T-helper 2 cell (primary cell): ENCODE measurements at places on chromosomes 5 and 9.

DNA sequence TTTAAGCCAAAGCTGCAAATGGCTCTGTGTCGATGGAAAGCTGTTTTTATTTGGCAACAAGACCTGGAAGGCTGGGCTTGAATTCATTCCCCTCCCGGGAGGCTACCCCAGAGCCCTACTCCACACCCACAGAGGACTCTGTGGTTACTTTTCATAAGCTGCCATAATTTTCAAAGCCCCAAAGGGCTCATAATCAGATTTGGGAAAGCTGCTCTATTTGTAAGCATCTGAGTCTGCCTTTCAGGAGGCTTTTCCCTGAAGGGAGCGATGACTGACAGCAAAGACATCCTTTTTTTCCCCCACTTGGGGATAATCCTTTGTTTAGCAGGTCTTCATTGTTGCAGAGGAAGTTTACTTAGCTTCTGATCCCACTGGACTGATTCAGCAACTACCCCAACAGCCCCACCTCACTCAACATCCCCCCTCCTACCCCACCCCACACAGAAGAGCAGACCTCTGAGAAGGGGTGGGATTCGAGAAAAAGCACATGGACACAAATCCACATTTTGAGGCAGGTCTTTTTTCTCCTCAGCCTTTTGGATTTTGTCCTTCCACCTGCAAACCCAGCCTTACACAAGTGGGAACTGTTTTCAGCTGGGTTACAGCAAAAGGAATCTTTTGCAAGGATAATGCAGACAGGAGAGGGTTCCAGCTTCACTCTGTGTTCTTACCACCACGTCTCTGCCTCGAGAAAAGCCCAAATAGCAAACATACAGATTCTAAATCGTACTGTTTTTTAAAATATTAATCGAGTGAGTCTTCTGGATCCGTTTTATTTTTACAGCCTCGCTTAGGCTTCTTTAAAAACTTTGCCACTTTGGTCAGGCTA is 244.4 kb upstream of the TUT7 start:
- DNase-seq, result no peak

- no peak for DNase-seq
Measured at GRCh38 chr5:128007939-128008338, 75.6 kb upstream of the SLC12A2 start.

DNA sequence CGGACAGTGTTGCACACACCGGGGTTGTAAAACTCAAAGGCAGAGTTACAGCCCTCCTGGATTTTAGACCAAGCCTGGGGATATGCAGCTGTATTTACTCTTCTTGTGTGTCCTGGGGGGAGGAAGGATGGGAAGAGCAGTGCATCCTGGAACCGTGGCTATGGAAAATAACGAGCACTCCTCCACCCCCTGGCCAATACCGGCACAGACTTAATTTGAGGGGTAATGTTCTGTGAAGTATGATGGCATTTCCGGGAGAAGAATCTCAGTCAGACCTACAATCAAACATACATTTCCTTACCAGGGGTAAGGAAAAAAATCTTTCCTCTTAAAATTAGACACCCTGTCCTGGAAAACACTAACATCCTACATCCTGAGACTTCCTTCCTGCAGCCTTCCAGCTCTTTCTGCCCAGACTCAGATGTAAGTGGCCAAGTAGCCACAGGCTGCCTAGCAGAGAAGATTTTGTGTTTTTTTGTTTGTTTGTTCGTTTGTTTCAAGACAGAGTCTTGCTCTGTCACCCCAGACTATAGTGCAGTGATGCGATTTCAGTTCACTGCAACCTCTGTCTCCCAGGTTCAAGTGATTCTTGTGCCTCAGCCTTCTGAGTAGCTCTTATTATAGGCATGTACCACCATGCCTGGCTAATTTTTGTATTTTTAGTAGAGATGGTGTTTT is 11.0 kb upstream of the ERMP1 start:
- DNase-seq, result no peak

DNA sequence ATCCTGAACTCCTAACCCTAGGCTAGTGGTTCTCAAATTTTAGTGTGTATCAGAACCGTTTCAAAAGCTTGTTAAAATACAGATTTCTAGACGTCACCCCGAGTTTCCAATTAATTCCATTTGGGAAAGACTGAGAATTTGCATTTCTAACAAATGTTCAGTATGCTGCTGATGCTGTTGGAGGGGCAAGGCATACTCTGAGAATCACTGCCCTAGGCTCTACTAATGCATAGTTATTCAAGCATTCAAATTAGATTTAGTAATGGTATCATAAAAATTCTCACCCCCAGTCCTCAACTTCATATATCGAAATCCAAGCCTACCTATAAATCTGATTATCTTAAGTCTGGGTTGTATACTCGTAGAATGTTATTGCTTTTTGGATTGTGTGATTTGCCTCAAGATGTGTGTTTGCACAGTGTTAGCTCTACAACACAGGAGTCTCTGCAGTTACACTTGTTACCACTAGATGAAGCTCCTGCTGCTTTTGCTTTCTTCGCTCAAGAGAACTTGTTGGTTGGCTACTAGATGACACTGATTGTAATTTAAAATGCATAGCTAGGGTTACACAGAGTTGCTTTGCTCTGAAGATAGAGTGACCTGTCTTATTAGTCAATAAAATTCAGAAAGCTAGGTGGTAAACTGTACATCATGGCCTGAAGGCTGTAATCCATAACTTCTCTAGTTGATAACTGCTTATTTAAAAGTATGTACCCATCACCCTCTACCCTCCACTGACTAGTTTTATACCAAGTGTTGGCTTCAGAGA is 7.5 kb upstream of the ERAP2 start:
- DNase-seq, result peak; percentile 31

DNA sequence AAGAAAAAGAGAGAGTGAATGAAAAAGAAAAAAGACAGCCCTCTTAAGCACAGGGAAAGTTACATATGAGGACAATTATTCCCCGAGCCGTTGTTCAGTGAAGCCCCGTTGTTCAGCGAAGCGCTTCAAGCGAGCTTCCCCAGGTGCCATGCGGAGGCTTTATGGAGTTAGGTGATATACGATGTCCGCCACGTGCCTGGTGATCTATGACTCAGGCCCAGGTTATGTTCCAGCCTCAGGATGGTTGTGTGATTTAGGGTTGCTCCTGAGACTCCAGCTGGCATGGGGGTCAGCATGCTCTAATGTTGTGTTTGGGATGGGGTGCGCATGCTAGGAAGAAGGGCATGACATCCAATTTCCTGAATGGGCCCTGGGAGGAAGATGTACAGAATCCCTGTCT is 365.6 kb downstream of the CDK5RAP2 start:
- DNase-seq, result no peak

GRCh38 chr9:111613436-111614040 is 14.1 kb upstream of the PTGR1 start:
- DNase-seq, result no peak

- no peak for DNase-seq
Measured at GRCh38 chr5:141663506-141663905, 12.3 kb upstream of the FCHSD1 start.

DNA sequence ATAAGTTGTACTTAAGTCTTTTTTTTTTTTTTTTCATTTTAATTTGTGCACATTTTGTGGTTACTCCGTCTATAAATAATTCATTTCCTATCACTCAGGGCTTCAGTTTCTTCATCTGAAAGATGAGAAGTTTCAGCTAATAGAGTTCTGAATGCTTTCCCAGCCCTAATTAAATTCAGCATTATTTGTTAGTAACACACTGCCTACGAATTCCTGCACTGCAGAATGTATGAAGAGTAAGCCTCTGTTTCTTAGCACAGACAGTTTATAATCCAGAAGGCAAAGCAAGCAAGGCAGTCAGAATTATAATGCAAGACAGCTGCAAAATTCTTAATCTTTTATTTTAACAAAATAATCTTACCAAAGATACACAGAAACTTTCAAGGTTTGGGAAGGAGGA is 138.0 kb upstream of the GHR start:
- no peak for DNase-seq

- DNase-seq, result no peak
Measured at GRCh38 chr9:35844628-35845270, 15.7 kb downstream of the TMEM8B start.

DNA sequence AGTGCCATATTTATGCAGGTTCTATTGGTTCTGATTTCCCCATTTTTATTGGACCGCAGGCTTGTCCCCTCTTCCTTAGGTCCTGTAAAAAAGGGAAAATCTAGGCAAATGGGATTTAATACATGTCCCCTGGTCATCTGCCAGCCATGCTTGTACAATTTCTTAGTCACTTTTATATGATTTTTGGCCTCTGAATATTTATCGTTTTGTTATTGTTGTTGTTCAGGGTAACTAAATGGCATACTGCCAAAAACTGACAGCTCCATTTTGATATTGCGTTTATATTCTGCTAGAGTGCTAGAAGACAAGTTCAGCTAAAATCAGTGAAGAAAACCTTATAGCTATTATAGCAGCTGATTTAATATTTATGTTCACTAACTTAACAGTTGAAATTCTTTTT is 770.2 kb upstream of the FAM174A start:
- DNase-seq, result no peak

GRCh38 chr9:133932181-133932580 is 59.9 kb downstream of the VAV2 start:
- no peak for DNase-seq

DNA sequence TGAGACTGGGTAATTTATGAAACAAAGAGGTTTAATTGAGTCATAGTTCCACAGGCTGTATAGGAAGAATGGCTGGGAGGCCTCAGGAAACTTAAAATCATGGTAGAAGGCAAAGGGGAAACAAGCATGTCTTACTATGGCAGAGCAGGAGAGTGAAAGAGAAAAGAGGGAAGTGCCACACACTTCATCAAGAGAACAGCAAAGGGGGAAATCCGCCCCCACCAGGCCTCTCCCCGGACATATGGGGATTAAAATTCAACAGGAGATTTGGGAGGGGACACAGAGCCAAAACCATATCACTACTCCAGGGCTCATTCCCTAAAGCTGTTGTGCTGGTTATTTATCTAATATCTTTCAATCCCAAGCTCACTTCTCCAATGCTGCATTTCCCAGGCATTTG is 50.2 kb upstream of the NR3C1 start:
- DNase-seq, result no peak

GRCh38 chr9:105993116-105993854 is 298.9 kb downstream of the TMEM38B start:
- DNase-seq, result no peak

GRCh38 chr5:112306956-112307355 is 112.1 kb downstream of the EPB41L4A start:
- no peak for DNase-seq

DNA sequence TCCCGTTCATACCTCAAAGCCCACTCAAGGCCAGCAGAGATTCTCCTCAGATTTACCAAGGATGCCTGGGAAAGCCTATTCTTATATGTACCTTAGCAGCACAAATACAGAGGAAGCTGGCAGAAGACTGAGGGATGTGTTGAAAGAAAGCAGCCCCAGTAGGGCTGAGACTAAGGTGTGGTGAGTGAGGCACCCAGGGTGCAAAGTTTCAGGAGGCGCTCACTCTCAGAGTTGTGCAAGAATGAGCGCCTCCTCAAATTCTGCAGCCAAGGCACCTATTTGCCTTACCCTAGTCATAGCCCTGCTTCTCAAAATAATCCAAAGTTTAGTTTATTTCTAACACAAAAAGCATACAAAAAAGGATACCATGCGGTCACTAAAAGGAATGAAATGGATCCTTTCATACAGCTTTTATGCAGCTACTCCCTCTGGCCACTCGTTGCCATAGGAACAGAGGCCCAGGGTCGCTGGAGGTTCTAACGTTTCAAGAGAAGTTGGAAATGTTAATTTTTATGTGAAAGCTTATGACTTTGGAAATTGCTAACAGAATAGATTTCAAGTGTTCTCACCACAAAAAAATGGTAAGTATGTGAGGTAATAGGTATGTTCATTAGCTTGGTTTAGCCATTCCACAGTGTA is 79.7 kb upstream of the SMIM23 start:
- DNase-seq, result no peak

DNA sequence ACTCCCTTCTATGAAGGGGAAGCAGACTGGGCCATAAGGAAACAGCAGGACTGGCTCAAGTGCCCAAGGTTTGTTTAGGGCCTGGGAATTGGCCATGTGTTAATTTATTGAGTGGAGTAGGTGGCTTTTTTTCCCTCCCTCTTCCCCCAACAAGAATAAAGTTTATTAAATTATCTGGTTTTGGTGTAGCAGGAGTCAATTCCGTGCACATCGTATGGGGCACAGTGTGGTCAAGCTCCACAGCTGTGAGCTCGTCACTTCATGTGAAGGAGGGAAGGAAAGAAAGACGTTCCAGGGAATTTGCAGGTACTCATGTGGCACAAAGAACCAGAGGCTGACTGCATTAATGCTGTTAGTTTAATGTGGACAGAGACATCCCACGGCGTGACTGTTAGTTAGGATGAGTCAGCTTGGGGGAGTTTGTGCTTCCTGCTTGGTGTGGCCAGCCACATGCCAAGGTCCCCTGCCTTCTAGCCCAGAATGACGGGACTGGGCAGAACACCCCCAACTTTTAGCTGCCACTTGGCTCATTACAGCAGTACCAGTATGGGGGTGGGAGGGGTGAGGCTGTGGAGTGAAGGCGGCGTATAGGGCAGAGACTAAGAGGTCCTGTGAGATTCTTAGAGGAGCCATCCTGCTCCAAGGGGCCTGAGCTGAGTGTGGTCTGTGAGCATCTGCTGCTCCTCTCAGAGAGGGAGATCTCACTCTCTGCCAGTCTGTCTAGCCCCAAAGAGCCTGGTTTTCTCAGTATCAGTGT is 33.2 kb downstream of the CSF1R start:
- DNase-seq, result no peak

DNA sequence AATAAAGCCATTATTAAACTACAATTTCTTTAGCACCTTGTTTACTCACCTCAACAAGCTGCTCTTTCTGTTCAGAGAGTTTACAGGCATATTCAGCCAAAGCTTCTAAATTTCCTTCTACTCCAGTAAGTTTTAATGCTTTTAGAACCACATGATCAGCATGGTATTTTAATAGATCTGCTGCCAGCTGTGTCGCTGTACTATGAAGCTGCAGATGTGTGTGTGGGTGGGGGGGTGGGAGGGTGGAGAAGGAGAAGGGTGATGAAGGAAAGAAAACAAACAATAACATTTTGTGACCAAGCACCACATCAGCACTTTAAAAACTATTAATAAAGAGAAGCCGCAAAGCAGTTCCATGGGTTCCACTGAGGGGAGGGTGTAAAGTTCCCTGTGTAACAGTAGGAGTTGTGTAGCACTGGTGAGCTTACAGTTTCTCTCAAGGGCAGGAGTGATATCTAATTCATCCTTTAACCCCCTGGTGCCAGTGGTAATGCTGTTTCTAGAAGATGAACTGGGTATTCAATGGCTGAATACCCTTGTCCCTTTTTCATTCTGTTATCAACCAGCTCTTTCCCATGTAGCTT is 38.5 kb downstream of the ABITRAM start:
- no peak for DNase-seq

- no peak for DNase-seq
Measured at GRCh38 chr5:139677736-139678613, 29.8 kb downstream of the CXXC5 start.

DNA sequence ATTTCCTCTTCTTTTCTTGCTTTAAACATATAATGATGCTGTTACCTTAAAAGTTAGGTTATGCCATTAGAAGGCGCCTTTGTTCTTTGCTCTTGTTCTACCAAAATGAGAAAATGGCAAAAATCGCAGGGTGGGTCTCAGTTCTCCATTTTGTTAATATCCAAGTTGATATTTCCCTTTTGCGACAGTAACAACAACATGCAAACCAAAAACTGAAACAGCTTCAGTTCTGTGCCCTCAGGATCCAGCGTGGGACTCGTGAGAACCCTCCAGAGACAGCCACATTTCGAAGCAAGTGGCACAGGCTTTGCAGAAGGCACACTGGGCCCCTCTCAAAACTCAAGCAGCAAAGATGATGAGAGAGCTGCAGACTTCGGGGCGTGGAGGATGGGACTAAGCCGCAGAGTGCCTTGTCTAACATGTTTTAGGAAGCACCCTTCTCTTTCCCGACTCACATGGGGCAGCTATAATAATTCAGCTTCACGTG is 33.0 kb upstream of the LCP2 start:
- no peak for DNase-seq
